Hindlimb muscle (tissue), 1 donor: ENCODE measurements at places on chromosomes 6 and 20. TPM values are rescaled to one million over a fixed set of nuclear protein-coding genes. Genes with fewer than 3 reads are reported as not detected.

The ILRUN gene
- 90.5 TPM for polyA plus RNA-seq

The SMIM28 gene
- not detected for polyA plus RNA-seq

The SSTR4 gene
- polyA plus RNA-seq, result not detected

The ELMO2 gene
- polyA plus RNA-seq, result 37.5 TPM

The HSPA12B gene
- polyA plus RNA-seq, result 25.5 TPM

The KCNG1 gene
- polyA plus RNA-seq, result 0.35 TPM

The DEFB118 gene
- polyA plus RNA-seq, result not detected

The GHRH gene
- polyA plus RNA-seq, result not detected

The AIF1 gene
- 24.6 TPM for polyA plus RNA-seq

The SLC24A3 gene
- polyA plus RNA-seq, result 28.9 TPM

The RNF182 gene
- 0.66 TPM for polyA plus RNA-seq

The TEAD3 gene
- polyA plus RNA-seq, result 74.7 TPM

The KHDRBS2 gene
- polyA plus RNA-seq, result not detected

The LINC00237 gene
- polyA plus RNA-seq, result not detected

The CRIP3 gene
- polyA plus RNA-seq, result 2.1 TPM

The CD93 gene
- polyA plus RNA-seq, result 66.7 TPM

The GOPC gene
- polyA plus RNA-seq, result 40.7 TPM

The CCDC170 gene
- polyA plus RNA-seq, result 1.8 TPM

The SGK1 gene
- polyA plus RNA-seq, result 29.2 TPM

The OR2B6 gene
- polyA plus RNA-seq, result not detected

The IL17A gene
- polyA plus RNA-seq, result not detected

The LATS1 gene
- polyA plus RNA-seq, result 19.4 TPM
